ENCODE measurements at places on chromosomes 3 and 15.

- DNase-seq: no peak
Observed at GRCh38 chr15:99635145-99635544, 69.4 kb downstream of the MEF2A start.

GRCh38 chr3:125280668-125281361 lies 68.3 kb upstream of the SLC12A8 start:
- DNase-seq: no peak

DNA sequence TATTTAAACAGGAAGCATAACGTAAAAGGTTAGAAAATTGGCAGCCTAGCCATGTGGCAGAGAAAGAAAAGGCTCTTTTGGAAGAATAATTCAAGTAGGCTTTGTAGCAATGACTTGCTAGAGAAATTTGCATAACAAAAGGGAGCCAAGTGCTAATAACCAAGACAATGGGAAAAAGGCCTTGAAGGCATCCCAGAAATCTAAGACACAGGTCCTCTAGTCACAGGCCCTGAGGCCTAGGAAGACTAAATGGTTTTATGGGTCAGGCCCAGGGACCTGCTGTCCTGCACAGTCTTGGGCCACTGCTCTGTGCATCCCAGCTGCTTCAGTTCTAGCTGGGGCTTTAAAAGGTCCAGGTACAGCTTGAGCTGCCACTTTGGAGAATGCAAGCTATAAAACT lies 78.5 kb downstream of the FGF7 start:
- DNase-seq: no peak

DNA sequence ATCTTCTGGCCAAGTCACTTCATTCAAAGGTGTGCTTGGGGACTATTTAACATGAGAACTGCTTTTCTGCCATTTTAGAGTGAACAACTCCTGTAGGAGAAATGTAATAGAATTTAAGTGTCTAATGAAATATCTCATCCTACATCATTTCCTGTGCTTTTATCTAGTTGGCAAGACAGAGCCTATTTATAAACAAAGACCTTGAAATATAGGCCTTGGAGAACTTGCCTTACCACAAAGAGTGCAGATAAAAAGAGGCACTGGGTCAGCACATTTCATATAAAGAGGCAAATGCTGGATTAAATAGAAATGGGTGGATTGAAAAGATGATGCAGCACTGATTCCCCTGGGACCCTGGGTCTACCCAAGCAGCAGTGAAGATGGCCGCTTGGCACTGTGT lies 278.0 kb downstream of the SUCLG2 start:
- DNase-seq: no peak

DNA sequence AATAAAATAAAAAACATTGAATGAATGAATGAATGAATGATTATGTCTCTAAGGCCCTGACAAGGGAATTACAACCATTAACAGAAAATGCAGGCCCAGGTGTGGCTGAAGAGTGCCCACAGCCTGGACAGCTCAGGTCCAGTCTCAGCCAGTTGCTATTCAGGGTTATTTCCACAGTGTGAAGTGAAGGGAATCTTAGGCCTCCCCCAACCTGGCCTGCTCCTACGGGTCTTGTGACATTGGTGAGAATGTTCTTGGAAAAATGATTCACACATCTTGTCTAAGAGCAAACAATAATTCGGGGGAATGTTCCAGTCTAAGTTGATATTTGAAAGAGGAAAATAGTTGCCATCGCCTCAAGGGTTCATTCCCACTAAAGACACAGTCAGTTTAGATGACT lies 37.0 kb downstream of the MINDY4B start:
- no peak for DNase-seq

GRCh38 chr3:161576714-161577510 lies 80.3 kb downstream of the OTOL1 start:
- DNase-seq: no peak

DNA sequence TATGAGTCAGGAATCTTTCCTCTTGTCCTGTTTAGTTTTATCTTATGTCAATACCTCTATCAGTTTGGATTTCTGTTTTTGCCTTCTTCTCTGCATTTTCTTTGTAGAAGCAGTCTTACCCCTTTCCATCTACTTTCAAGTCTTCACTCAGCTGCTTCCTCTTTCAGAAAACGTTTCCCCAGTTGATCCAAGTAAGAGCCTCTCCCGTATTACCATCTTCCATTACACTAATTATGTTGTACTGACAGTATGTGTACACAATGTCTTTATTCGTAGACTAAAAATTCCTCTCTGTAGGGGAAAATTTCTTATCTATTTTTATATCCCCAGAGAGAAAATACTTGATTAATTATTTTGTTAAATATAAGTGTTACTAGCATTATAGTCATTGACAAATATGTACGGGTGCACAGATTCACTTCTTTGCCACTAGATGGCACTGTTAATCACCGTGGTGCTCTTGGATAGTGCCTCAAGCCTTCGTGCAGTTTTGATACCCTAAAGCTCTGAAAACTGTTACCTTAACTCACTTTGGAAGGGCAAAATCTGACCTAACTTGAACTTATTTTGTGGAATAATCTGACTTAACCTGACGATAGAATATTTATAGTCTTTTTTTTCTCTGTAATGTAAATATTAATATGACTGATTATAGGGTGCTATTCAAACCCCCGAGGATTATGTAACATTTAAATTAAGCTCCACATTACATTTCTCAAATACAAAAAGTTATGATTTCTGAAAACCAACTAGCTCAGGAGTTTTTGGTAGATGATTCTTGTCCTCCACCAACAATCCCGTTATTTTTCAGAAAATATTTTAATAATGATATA lies 74.2 kb upstream of the POU1F1 start:
- peak; percentile 59 for DNase-seq

- no peak for DNase-seq
Observed at GRCh38 chr3:98897701-98898100, 3.8 kb downstream of the DCBLD2 start.

- no peak for DNase-seq
Observed at GRCh38 chr3:69542089-69542804, 156.4 kb upstream of the FRMD4B start.

- no peak for DNase-seq
Observed at GRCh38 chr15:80404057-80404760, at the start of gene ARNT2. Gene ARNT2, plus strand, starts transcription at chr15:80404382. Its CDS starts 134 bp downstream, at chr15:80404516.

- DNase-seq: no peak
Observed at GRCh38 chr3:58540176-58540858, 3.3 kb upstream of the ACOX2 start.

DNA sequence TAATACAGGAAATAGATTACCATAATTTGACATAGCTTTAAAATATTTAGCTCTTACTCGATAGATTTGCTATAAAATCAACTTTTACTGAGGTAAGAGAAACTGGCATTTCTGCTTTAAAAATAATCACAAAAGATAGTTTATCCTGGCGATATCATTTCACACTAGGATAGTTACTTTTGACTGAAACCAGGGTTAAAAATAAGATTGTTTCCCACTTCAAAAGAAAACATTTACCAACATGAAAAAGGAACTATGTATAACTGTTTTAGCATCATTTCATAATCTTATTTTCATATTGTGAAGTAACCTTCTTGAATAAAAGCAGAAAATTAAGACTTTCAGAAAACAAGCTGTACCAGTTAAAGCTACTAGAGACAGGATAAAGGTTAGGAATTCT lies 15.3 kb downstream of the PSMD6 start:
- no peak for DNase-seq

GRCh38 chr15:96553006-96553405 lies 222.5 kb downstream of the NR2F2 start:
- DNase-seq: no peak

DNA sequence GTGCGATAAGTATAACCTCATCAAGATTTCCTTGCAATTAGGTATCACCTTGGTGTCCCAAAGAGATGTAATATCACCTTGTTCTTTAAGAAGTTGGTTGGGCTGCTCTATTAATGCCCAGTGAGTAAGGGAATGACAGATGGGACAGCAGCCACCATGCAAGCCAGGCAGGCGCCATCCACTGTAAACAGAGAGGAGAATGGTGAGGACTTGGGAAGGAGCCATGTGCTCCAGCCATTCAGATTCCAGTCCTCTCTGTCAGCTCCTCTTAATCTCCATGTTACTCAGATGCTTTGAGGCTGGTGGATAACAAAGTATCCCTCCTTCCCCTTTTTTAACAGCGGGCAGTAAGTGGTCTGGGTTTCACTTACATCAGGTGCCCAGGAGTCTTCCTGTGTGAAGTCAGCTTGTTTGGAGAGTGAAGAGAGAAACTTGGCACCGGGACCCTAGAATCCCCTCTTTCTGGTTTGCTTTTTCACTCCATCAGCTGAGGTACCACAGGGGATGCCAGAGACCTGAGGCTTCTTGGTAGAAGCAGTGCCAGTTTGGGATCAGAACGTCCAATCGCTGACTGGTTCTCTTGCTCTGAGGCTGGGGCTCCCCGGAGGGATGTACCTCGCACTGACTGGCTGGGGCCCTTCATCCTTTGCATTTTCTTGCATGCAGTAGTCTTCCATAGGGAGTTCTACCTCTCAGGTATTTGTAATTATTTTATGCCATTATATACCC lies 29.5 kb downstream of the SLCO3A1 start:
- no peak for DNase-seq

- no peak for DNase-seq
Observed at GRCh38 chr3:65080432-65080831, 392.6 kb upstream of the ADAMTS9 start.

- no peak for DNase-seq
Observed at GRCh38 chr3:187610981-187611511, 59.1 kb downstream of the SST start.

- DNase-seq: peak; percentile 82
Observed at GRCh38 chr15:55267401-55268175, 22.0 kb downstream of the RAB27A start.

DNA sequence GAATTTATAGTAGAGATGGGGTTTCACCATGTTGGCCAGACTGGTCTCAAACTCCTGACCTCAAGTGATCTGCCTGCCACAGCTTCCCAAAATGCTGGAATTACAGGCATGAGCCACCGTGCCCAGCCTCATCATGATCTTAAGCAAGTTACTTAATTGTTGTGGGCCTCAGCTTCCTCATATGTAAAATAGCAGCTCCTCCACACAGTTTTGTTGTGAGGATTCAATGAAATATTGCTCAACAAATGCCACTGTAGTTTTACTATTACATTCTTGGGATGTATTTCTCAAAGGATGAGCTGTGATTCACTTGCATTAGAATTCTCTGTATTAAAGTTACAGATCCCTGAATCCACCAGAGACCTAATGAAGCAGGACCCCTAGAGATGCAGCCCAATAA lies 168.8 kb downstream of the ADAMTS9 start:
- DNase-seq: no peak

- DNase-seq: no peak
Observed at GRCh38 chr15:38351466-38351865, 98.8 kb downstream of the SPRED1 start.

GRCh38 chr3:186965141-186965879 lies 35.0 kb downstream of the ST6GAL1 start:
- no peak for DNase-seq

GRCh38 chr3:20861454-20861853 lies 675.4 kb upstream of the SGO1 start:
- no peak for DNase-seq

GRCh38 chr3:28840976-28841376 lies 439.9 kb upstream of the RBMS3 start:
- no peak for DNase-seq

GRCh38 chr3:29245441-29245840 lies 35.4 kb upstream of the RBMS3 start:
- no peak for DNase-seq

GRCh38 chr3:62361261-62361660 lies 12.1 kb downstream of the FEZF2 start:
- no peak for DNase-seq

DNA sequence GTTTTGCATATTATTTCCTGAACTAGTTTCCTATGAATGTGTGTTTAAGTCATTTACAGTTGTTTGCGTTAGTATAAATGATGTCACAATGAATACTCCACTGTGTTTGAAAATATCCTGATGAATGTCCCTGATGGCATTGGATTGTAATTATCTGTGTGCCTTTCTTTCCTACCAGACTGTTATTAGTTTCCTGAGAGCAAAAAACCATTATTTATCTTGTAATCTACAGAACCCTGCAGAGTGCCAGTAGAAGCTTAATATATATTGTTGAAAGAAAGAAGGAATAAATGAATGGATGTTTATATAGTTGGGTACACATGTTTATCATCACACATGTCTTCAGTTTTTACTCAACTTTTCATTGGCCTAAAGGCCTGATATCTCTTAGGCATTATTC lies 312.6 kb downstream of the AGBL1 start:
- DNase-seq: no peak

- DNase-seq: no peak
Observed at GRCh38 chr3:192914848-192915247, 2.8 kb downstream of the MB21D2 start.

GRCh38 chr3:70882104-70882503 lies 569.7 kb upstream of the MDFIC2 start:
- DNase-seq: no peak

- DNase-seq: no peak
Observed at GRCh38 chr15:83980637-83981036, 254.9 kb upstream of the GOLGA6L4 start.

DNA sequence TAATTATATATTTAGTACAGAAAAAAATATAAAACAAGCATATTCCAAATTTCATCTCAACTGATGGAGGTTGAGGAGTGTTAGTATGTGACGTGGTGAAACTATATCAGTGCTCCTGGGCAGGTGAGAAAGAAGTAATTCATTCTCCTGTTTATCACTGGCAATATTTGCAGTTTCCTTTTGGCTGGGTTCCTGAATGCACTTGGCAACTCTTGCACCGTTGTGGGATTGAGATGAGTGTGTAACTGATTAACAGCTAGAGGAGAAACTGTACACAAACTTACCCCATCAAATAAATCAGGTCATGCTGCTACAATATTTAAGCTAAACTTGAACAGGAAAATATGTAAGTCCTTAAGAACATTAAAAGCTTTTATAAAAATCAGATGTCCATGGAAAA lies 2.1 kb upstream of the ATP13A4 start:
- no peak for DNase-seq

DNA sequence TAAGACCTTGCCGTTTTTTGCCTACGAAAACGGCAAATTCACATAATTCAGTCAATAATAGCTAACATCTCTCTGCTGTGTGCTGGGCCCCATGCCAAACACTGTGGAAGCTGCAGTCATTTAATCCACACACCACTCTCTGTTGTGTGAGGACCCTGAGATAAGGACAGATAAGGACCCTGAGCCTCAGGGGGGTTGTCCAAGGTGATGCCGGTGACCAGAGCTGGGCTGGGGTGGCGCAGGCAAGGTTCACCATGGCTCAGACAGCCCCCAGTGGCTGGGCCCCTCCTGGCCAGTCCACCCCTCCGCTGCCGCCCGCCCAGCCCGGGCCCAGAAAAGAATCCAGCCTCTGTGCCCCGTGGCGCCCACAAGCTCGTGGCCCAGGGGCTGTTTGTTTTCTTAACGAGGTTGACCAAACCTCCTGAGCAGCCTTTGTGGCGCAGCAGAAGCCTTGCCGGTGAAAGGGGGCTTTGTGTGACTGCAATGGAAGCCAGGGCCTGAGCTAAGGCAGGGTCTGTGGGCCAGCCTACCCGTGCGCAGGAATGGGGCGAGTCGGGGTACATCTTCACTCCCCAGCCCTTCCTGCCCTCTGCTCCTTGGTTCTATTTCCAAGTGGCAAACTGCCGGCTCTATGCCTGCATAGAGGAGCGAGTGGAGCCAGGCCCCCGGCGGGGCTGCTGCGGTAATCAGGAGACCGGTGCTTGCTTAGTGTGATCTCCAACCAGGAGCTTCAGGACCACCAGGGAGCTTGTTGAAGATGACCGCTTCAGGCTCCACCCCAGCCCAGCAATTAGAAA lies 4.4 kb upstream of the SNX22 start:
- no peak for DNase-seq
